H9 (cell line): ENCODE measurements at places on chromosomes 6 and 20.
A peak's percentile ranks its signal among the peaks of the same experiment; 100 is the strongest.

DNA sequence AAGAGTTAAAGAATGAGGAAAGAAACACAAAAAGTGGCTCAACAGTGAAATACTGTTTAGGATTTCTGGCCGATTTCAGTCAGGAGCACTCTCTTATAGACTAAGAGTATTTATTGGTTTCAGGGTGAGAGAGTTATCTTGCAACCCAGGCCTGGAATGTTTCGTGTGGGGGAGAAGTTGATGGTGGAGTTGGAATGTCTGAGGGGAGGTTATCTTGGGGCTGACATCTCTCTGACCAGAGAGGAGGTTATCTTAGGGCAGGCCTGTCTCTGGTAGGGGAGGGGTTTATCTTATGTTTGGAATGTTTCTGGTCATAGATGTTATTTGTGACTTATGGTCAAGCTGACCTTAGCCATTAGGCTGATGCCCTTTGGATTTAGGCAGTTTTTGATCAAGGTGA, 80.3 kb downstream of the HTR1B start:
- no peak for DNase-seq

DNA sequence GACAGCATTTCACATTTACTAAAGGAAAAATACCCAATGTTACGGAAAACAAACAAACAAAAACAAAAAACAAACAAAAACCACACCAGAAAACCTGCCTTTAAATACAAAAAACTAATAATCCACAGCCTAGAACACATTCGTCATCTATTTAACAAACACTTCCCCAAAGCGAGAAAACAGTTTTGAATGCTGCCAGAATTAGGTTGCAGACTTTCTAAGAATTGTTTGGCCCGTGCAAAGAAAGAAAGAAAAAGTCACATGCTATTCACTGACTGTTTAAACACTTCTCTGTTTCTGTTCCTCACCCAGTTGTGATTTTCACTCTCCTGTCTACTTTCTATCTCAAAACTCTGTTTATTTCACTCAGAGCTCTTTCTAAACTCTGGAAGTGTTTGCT, 52.5 kb downstream of the BCAS1 start:
- DNase-seq: no peak

DNA sequence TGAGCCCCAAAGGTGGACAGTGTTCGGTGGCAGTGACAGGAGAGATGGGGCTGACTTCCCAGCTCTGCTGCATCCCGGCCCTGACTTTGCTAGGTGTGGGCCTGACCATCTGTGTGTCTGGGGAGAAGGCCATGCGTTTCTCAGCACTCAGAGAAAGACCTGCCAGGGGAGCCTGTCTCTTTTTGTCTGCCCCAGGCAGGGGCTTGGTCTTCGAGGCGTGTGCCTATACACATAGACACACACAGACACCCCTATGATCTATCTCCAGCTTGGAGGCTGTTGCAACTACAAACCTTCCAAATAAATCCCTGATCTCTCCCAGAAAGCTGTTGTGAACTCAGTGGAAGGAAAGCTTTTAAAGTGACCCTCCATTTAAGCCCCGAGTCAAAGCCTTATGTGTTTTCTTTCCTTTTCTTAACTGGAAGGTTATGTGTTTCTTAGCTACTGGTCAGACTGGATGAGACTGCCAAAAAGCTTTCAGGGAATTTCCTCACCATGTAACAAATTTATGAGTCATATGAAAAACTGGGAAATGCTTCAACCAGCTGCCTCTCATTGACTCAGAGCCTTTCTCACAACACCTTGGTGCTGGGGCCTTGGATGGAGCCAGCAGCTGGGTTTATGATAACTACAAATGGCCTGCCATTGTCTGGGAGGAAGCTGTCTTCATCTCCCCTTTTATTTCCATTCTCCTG, 102.6 kb downstream of the CDC5L start:
- DNase-seq: no peak

- no peak for DNase-seq
These were observed 38.2 kb downstream of the TMX4 start for GRCh38 chr20:7981374-7981773.

GRCh38 chr20:14707865-14708596, 370.6 kb upstream of the FLRT3 start:
- no peak for DNase-seq

- no peak for DNase-seq
These were observed 14.8 kb downstream of the IGF2R start for GRCh38 chr6:159983641-159984080.

DNA sequence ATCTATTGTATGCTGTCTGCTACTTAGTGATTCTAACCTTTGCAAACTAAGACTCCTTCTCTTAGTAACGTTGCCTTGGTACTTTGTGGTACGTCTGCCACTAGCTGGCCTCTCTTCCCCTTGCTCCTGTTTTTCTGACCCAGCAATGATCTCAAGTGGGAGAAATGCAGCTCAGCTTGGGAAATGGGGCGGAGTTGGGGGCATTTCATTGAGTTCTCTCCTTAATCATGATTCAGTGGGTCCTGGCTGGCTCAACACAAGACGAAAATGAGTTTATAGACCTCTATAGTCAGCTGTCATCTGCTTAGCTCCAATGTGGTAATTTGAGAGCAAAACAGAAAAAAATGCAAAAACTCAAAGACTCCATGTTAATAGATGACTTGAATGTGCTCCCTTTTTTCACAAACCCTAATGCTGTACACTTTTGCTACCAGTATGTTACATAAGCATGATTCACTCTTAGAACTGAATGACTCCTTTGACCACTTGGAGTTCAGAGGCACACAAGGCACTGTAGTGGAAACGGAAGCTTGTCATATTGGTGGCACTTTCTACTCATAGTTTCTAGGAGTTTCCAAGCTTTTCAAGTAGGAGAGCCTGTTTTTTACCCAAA, 55.3 kb upstream of the SOX4 start:
- no peak for DNase-seq

- peak; percentile 32 for DNase-seq
These were observed 263.2 kb upstream of the RNF217 start for GRCh38 chr6:124699038-124699437.

- no peak for DNase-seq
These were observed 115.9 kb downstream of the CD24 start for GRCh38 chr6:106858653-106859092.

DNA sequence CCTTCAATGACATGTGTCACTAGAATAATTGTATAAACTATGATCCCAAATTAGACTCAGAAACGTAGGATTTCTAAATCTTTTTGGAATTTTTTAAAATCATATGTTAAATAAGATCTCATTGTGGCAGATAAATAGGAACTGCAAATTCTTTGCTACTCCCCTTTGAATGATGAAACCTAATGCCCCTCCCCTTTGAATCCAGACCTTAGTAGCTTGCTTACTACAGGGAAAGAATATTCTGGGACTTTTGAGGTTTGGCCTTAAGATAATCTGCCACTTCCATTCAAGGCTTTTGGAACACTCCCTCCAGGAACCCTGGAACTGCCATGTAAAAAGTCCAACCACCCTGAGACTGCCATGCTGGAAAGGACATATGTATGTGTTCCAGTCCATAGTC, 7.1 kb downstream of the TDP2 start:
- no peak for DNase-seq

- no peak for DNase-seq
These were observed 636.1 kb downstream of the KIF16B start for GRCh38 chr20:15937179-15937578.

- DNase-seq: peak; percentile 87
These were observed 1.9 kb upstream of the AP5S1 start for GRCh38 chr20:3818155-3819151.

DNA sequence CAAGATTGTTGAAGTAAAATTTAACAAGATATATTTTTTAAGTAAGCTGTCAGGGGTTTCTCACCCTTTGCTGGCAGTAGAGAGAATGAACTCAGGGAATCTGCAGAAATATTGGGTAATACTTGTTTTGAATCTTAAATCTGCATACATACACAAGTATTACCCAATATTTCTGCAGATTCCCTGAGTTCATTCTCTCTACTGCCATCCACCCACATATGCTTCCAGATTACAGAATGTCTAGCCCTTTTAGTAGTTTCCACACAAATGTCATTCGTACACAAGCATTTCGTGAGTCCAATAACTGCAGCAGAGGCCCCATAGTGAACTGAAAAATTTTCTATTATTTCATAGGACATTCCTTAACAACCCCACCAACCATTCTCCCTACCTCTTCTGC, 69.6 kb upstream of the TNFRSF21 start:
- no peak for DNase-seq

GRCh38 chr20:8404912-8405635, 273.0 kb downstream of the PLCB1 start:
- DNase-seq: no peak

DNA sequence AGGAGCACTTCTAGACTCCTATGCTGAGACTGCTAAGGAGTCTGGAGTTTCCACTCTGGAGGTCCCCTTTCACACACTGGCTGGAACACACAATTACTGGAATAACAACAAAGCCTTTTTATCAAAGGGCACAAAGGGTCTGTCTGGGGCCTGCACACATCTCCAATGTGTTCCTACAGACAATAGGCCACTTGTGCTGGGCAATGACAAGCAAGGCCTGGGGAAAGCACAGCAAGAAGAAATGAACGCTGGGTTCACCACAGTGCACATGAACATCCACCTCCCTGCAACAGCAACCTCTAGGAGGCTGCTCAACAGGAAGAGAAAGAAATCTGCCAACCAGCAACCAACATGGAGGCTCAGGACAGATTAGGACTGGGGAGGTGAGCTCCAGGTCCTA, 43.9 kb downstream of the TRPC4AP start:
- no peak for DNase-seq

DNA sequence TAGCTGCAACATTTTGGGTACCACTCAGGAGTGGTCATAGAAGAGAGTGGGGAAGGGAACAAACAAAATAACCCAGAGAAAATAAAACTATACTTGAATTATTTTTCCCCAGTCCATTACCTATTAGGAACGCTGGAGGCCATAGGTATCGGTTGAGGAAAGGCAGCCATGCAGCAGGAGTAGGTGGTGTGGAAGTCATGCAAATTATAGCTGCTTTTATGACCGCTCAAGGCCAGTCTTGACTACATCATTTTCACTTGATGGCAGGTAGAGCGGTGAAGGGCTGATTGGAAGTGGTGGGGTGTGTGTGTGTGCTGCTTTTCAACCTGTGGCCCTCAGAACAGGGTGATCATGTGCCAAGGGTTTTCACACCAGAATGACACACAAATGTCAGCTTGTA, 36.5 kb upstream of the KIF13A start:
- no peak for DNase-seq

- no peak for DNase-seq
These were observed 349.2 kb downstream of the ZFAND3 start for GRCh38 chr6:38168699-38169098.

DNA sequence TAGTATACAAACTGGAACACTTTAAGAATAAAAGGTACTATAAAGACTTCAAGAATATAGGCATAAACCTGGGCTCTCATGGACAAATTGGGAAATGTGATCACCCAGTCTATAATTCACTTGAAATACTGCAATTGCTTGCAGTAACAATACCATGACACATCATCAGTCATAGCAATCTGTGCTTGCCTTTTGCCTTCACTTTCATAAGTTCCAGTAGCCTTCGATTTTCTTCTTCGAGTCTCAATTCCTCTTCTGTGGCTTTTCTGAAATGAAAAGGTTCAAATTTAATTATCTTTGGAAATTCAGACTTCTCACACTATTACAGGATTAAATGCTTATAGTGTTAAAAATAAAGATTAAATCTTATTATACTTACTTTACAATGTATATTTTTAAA, 96.3 kb upstream of the ZBTB24 start:
- DNase-seq: no peak

DNA sequence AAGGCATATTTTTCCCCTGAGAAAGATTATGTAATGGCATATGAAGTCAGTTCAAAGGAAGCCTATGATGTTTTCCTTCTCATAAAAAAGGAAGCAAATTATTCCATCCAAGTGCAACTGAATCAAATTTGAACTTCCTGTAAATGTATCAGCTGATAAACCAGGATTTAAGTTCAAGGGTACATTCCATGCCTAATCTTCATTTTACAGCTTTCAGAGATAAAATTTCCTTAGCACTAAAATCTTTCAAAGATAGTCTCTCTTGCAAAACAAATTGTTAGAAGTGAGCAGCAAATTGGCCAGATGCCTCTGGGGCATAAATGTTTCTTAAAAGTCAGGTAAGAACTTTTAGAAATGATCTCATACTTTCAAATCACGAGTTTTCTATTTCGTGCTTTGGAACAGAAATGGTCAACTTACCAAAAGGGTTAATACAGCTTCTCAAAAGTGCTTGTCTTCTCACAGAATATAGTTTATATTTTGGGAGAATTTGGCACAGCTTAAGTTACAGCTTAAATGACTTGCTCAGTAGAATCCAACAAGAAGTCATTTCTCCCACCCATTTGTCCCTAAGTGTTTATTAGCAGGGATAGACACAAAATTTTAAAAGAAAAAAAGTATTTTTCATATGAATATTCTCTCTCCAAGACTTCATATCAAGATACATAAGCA, 2.7 kb upstream of the TCF21 start:
- no peak for DNase-seq

GRCh38 chr6:131910219-131910589, 41.0 kb downstream of the CCN2 start:
- no peak for DNase-seq

DNA sequence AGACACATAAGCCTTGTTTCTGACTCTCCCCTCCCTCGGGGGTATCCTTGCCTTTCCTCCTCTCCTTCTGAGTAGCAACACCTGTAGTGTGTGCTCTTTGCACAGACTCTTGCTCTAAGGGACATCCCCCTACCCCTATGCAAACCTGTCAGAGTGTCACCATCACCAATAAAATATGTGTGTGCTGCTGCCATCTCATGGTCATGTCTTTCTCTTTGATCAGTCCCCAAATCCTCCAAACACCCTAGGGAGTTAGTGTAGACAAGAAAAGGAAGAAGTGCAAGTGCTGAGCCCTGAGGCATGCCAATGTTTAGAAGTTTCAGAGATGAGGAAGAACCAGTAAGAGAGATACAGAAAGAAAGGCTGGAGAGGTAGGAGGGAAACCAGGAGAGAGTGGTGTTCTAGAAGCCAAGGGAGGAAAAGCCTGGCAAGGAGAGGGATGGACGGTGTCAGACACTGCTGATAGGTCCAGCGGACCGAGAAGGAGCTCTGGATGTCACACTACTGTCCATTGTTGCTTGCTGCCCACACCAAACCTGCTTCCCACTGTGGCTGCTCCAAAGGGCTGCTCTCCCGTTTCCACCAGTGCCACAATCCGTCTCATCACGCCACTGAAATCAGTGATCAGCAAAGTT, 16.4 kb downstream of the TRMT6 start:
- no peak for DNase-seq

GRCh38 chr6:20630617-20631548, 96.6 kb downstream of the CDKAL1 start:
- DNase-seq: no peak

GRCh38 chr6:151805286-151805840, 2.1 kb upstream of the ESR1 start:
- peak; percentile 29 for DNase-seq

DNA sequence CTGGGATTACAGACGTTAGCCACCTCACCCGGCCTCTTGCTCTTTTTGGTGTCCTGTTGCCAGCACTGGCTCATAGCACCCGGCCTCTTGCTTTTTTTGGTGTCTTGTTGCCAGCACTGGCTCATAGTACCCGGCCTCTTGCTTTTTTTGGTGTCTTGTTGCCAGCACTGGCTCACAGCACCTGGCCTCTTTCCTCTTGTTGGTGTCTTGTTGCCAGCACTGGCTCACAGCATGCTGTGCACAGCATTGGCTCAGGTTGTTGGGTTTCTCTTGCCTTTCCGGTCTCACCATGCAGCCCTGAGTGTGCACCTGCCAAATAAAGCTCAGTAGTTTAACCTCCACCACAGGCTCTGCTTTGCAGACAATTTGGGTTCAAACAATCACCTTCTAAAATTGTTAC, 208.2 kb downstream of the THBS2 start:
- DNase-seq: no peak

GRCh38 chr6:47306887-47307286, 2.8 kb downstream of the TNFRSF21 start:
- DNase-seq: no peak
